Right cardiac atrium (tissue), 5 donors: ENCODE measurements at places on chromosomes 6 and 20. TPM values are rescaled to one million over a fixed set of nuclear protein-coding genes. Genes with fewer than 3 reads are reported as not detected.

GRCh38 chr20:6384380-6384779 is 261.6 kb upstream of the FERMT1 start:
- no peak for DNase-seq

Gene PCMTD2
- 62.2 TPM for total RNA-seq

DNA sequence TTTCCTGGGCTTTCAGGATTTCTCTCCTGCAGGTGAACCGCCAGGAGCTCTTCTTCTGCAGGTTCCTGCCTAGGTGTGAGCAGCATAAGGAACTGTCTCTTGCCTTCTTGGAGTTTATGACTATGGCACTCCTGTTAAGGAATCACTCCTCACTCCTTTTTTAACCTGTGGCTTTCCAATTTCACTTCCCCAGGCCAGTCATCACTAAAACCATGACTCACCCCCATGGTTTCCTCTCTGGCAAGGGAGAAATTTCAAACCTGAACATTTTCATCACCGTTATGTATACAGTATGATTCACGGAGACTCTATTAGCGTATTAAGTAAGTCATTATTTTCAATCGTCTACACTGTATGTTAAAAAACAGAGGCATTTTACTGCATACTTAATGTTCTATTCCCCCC is 78.2 kb upstream of the ARID1B start:
- DNase-seq: no peak

- no peak for DNase-seq
Measured at GRCh38 chr6:93562582-93562981, 143.2 kb upstream of the EPHA7 start.

Gene TSBP1
- not detected for total RNA-seq

Gene RFX6
- total RNA-seq: not detected

Gene SNRPB2
- total RNA-seq: 32.4 TPM

DNA sequence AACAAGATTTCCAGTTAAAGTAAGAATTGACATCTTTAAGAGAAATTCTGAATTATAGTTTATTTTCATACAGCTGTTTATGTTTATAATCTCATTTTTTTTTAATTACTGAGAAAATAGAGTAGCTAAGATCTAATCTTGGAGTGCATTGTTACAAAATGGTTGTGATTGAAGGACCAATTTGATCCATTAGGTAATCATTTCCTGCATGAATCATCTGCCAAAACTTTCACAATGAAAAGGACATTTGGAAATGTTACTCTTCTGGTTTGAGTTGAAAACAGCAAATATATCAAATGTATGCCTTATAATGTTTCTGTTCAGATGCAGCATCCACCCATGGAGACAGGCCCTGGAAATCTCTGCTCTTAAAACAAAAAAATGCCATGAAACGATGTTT is 19.0 kb downstream of the TUBB2A start:
- no peak for DNase-seq

GRCh38 chr20:6157345-6157744 is 34.5 kb upstream of the FERMT1 start:
- DNase-seq: no peak

Gene OLIG3
- total RNA-seq: not detected

DNA sequence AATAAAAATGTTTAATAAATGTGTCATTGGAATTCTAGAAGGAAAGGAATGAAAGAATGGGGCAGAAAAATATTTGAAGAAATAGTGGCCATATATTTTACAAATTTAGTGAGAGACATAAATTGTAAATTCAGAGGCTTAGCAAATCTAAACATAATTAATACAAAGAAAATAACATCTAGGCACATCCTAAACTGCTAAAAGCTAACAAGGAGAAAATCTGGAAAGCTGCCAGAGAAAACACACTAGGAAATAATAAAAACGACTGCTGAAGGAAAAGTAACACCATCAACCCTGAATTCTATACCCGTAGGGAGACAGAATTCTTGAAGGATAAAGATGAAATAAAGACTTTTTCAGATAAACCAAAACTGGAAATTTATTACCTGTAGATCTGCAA is 23.8 kb downstream of the CYB5R4 start:
- DNase-seq: no peak

GRCh38 chr6:144883915-144884314 is 598.8 kb downstream of the UTRN start:
- no peak for DNase-seq

GRCh38 chr20:24732076-24732475 is 217.0 kb upstream of the CST7 start:
- no peak for DNase-seq

Gene DBNDD2
- total RNA-seq: 208 TPM

- DNase-seq: no peak
Measured at GRCh38 chr6:28816909-28817807, 106.6 kb downstream of the TRIM27 start.

Gene PNPLA1
- total RNA-seq: not detected

DNA sequence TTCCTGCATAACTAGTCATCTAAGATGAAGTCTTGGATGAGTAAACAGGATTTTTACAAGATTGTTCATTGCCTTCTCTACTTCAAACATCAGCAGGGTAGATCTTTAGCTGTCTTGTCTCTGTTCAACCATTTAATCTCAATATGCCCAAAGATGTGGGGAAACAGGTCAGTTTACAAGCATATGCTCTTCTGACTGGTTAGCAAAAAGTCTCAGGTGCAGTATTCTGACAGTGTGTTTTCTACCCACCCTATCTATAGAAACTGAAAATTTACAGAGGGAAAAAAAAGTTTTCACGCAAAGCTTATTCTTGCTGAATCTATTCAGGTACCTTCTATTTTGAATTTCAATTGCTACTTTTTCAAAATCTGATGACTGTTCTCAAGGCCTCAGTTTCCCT is 29.0 kb downstream of the MAP3K5 start:
- DNase-seq: no peak

Gene PGC
- not detected for total RNA-seq

GRCh38 chr6:130796313-130796905 is 30.8 kb upstream of the SMLR1 start:
- peak; percentile 30 for DNase-seq

Gene PSORS1C2
- not detected for total RNA-seq

- DNase-seq: no peak
Measured at GRCh38 chr6:279341-280029, 12.8 kb upstream of the DUSP22 start.

GRCh38 chr6:97394160-97394748 is 111.2 kb upstream of the MMS22L start:
- DNase-seq: peak; percentile 6

GRCh38 chr6:130997061-130997753 is 65.8 kb downstream of the EPB41L2 start:
- no peak for DNase-seq

Gene LPA
- total RNA-seq: not detected

DNA sequence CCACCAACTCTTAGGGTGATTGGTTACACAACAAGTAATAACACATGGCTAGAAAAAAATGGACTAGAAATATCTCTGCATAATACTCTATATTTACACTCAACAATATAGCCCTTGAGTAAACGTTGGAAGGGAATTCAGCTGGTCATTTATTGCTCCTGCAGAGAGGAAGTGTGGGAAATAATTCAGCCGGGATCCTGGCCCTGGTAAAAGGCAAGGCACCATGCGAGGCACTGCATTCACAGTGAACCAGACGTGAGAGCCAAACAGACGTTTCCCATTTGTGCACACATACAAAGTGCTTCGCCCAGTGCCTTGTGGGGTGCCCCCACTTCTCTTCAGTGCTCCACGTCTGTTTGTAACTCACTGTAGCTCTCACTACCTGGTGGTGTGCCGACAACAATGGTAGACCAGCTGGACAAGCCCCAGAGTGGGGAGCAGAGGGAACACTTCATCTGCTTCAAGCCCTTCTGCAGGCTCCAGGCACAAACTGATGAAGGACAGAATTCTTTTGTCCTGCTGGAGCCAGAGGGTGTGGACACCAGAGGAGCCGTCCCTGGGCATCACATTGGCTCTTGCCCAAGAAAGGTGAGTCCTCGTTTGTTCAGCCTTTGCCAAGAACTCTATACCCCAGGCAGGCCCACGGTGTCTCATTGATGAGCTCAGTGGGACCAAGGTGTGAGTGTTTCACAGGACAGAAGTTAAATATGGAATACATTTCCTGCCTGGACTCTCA is 18.8 kb downstream of the SYNDIG1 start:
- DNase-seq: no peak

Gene NAPB
- total RNA-seq: 8.0 TPM
